ENCODE measurements at places on chromosomes 3 and 15. TPM values are rescaled to one million over a fixed set of nuclear protein-coding genes. Genes with fewer than 3 reads are reported as not detected.

ADIPOQ gene
- total RNA-seq = not detected

PIF1 gene
- 1.1 TPM for total RNA-seq

LNP1 gene
- 1.5 TPM for total RNA-seq

SAMMSON gene
- total RNA-seq = not detected

KBTBD13 gene
- not detected for total RNA-seq

IQCF5 gene
- total RNA-seq = not detected

GABRG3 gene
- not detected for total RNA-seq

SYNPR gene
- not detected for total RNA-seq

Data from T-cell (primary cell).